Renal cortex interstitium (tissue), 15 donors: ENCODE measurements at places on chromosomes 2 and 18.

DNA sequence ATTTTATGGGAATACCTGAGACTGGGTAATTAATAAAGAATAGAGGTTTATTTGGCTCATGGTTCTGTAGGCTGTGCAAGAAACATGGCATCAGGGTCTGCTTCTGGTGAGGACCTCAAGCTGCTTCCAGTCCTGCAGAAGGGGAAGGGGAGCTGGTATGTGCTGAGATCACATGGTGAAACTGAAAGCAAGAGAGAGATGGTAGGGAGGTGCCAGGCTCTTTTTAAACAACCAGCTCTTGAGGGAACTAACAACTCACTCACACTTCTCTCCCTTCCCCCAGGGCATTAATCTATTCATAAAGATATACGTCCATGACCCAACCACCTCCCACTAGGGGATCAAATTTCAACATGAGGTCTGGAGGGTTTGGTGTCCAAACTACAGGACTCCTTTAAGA lies 40.1 kb downstream of the AGPS start:
- DNase-seq = no peak

GRCh38 chr2:63692002-63692606 lies 103.3 kb downstream of the MDH1 start:
- peak; percentile 24 for DNase-seq

DNA sequence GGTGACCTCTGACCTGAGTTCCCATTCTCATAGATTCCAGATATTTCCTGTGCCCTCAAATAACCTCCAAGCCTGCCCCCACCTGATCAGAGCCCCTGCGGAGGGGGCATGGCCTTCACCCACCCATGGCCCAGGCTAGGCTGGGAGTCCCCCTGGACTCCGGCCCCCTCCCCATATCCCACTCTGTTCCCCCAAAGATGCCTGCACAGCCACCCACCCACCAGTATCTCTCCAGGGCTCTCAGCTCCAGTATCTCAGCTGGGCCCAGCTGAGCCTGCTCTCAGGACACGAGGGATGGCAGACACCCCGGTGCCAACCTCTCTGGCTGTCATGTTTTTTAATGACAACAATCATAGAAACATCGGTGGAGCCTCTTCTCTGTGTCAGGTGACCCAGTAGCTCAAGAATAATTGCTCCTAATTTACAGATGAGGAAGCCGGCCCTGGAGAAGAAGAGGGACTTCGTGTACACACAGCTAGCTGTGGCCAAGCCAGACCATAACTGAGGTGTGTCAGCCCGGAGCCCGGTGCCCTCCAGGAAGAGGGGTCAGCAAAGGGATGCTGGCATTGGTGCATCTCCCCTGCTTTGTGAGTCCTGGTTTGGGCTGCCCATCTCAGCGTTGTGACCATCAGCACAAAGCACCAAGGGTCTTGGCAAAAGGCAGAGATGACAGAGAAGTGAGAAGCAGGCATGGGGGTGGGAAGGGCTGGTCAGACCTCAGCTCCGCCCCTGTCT lies 84.4 kb downstream of the SDC1 start:
- no peak for DNase-seq

DNA sequence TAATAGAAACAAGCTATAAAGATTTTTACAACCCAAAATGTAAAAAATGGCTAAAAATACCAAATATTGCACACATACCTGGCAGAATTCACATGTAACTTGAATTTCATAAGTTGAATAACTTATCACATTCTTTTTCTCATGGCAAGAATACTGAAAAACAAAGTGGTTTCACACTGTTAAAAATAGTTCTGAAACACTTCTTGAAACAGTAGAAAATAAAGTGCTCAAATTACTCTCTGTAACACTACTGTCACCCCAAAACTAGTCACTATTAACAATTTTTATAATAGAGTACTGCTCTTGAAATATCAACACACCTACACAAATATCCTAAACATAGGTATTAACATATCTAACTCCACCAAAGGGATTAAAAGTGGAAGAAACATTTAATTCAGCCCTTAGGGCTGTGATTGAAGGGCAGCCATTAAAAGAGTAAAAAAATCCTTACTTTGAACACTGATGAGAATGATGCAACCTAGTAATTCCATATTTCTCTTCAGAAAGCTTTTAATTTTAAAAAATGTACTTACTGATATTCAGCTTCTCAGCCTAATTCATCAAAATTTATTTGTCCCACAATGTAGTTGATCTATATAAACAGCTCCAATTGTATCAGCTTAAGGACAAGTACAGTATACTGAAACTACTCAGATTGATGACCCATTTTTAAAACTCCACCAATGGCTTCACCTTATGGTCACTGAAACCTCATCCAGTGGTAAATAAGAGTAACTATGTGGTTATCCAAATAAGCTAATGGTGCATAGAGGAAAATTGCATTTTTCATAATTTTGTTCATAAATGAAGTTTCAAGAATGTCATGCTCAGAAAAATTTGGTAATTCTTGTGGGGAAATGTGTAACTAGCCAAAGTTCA lies 31.4 kb downstream of the ATF2 start:
- DNase-seq = no peak

GRCh38 chr2:19261061-19261460 lies 97.4 kb downstream of the OSR1 start:
- DNase-seq = no peak

DNA sequence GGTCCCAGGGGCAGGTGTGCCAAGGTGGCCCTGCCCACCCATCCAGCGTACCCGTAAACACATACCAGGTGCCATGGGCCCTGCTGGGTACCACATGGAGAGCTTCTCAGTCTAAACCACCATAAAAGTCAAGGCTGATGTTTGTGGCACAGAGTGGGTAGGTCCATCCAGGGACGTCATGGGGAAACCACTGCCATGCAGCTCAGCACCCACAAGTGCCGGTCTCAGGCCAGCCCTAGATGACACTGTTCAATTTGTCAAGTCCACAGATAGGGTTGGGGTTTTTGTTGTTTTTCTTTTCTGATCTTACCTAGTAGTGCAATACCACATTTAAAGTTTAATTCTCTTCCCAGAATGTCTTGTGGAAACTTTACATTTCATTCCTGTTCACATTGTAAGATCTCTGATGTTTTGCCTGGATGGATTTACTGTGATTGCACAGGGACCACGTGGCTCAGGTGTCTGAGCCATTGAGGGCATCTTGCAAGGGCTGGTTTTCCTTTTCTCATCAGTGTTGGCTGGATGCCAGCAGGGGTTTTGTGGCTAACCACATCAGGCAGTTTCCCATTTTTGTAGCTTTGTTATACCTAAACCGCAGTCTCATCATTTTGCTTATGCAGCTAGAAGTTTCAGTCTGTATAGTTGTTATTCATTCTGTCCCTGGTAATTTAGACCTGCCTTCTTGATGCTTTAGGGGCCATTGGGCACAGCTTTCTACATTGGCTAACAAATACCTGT lies 64.7 kb downstream of the STK25 start:
- DNase-seq = no peak

DNA sequence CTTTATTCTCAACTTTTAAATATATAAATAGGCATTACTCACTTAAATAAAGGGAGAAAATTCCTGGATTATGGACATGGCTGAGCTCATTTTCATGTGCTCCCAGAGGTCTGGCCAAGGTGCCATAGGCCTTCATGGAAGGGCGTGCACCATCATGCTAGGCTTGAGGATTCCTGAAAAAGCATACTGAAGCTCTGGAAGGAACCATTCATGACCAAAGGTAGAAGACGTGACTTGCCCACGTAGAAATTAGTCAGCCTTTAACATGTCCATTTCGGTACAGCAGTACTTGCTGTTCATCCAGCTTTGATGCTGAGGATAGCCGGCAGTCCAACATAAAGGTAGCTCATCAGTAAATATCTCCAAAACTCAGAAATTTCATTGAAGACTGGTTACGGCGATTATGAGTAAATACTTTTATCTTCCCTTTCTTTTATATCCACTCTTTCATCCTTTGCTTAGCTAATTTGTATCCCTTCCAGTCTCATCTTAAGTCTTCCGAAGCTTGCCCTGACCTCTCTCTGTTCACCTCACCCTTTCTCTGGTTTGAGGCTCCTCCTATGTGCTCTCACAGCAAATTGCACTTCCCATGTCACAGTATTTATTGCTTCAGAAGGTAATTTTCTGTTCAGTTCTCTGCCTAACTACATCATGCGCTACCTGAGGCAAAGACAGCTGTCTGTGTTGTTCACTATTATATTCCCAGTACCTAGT lies 32.3 kb upstream of the ASNSD1 start:
- DNase-seq = no peak

DNA sequence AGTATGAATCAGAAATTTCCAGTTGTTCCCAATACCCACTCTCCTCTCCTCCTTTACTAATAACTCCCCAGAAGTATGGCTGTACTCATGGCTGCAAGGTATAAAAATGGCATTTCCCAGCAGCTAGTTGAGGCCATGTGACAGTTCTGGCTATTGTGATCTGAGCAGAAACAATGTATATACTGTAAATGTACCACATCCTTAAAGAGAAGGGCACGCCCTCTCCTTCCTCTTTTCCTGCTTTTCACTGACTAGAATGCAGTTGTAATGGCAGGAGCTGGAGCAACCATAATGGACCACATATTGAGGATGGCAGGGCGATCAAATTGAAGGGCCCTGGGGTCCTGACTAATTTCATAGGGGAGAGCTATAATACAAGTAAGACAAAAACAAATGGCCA lies 211.2 kb downstream of the TNS1 start:
- DNase-seq = no peak

DNA sequence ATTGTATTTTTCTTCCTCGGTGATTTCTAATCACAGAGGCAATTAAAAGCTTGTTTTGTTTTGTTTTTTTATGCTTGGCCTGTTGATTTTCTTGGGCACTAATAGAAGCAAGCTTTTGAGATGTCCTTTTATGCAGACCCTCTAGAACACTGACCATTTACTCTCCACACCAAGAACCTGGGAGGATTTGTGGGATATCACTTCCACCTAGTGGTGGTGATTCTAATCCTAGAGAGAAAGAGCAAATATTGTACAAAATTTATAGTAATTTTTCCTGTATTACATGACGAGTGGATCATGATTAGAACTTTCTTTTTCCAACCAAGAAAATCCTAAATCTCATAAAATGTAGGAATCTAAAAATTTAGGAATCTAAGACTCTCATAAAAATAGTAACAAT lies 23.4 kb downstream of the NEMP2 start:
- DNase-seq = no peak

DNA sequence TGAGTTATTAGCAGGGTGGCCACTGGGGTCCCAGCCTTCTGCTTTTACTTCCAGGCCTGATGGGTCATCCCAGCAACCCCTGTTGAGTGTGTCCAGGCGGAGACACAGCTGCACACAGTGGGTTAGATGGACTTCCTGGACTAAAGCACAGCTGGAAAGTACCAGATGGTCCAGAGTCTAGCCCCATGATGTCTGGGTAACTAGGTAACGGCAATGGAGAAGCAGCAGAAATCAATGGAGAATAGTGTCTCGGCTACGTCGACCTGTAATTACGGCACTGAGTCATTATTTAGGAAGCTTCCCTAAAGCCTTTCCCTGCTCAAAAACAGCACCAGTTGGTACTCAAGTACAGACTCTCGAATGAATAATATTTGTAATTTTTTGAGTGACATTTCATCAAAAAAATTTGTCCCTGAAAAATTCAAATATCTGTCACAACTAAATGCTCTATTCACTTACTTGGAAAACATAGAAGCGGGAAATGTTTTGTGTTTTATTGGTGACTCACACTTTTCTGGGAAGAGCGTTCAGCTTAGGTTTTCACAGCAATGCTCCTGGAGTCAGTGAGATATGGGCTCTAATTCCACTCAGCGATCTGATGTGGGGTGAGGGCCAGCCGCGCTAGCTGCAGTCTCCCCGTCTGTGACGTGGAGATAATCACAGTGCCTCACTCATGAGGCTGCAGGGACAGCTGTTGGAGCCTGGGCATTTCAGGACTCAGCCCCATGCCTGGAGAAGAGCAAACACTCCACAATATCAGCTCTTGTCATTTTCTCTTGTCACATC lies 16.2 kb upstream of the ARL4C start:
- no peak for DNase-seq

DNA sequence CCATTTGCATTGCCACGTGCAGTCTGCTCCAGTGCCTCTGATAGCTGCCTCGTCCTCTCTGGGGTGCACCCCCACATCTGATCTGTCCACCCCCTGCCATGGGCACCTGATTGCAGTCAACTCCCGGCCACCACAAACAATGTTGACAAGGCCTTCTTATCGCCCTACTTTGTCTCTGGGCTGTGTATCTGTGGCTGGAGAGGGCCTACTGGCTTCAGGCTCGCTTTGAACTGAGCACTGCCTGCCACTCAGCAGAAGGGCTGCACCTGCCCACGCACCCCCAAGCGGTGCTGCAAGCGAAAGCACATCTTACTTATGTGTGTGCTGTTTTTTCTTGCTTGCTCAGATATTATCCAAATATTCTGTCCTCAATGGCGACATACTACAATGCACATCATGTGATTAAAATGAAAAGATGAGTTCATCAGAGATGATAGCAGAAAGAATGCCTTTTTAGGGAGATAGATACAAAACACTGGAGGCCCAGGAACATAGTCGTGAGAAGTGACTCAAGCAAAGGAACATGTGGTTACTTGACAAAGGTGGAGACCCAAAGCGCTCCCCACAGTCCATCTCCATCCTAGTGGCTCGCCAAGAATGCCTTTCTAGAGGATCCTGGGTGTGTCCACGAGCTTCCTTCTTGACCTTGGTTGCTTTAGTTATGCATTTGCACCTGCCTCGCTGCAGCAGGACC lies 28.8 kb downstream of the FBLN7 start:
- no peak for DNase-seq

GRCh38 chr2:131584940-131585339 lies 57.3 kb downstream of the CCDC74A start:
- no peak for DNase-seq

- no peak for DNase-seq
Observed at GRCh38 chr18:5103286-5103685, 93.8 kb downstream of the AKAIN1 start.

DNA sequence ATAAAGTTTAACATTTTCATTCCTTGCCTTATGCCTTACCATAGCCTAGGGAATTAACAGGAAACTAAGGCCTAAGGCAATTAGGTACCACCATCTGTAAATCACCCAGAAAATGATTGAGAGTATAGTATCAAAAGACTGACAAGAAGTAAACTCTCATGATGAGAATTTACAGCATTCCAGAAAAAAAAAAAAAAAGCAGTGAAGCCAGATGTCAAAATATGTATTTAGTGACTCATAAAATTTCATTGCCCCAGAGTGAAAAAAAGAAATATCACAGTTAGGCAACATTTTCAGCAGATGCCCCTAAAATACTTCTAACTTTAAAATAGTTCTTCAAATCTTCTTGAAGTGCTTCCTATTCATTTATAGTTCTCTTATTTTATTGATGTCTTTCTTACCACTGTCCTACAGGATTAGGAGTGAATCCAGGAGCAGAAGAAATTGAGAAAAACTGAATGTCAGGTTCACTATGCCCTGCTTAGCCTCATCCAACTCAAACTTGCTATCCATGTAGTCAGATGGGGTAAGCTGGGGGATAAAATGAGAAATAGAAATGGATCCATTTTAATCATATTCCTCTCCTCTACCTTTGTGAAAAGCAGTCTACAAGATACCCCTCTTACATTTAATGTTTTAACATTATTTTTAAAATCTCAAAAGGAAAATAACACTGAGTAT lies 57.3 kb upstream of the TANK start:
- no peak for DNase-seq

DNA sequence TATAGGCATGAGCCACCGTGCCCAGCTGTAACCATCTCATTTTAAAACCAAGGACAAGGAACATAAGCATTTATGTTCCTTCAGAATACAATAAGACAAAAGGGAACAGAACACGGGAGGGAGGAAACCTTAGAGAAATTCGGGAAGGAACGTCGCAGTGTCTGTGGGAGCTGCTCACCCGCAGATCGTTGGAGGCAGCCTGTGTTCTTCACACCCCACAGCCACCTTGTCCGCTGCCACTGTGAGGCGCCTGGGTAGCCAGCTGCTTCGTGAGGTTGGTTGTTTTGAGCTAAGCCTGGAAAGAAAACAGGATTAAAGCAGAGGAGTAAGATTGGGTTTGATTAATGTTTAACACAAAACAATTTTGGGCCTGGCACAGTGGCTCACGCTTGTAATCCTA lies 250.0 kb downstream of the FHOD3 start:
- no peak for DNase-seq
